A549 treated with RU486 at 1 μM for 4 hours (cell line): ENCODE measurements at places on chromosomes 3 and 15. TPM values are rescaled to one million over a fixed set of nuclear protein-coding genes. Genes with fewer than 3 reads are reported as not detected.

The XCR1 gene
- not detected in 5 replicates for total RNA-seq

The RBP2 gene
- total RNA-seq, result not detected in 5 replicates

The PP2D1 gene
- total RNA-seq, result not detected in 5 replicates

The SLC24A1 gene
- 1.7 to 5.0 TPM (median 3.7 TPM) in 5 replicates for total RNA-seq

The SNX22 gene
- total RNA-seq, result 0.43 to 0.77 TPM (median 0.64 TPM) in 5 replicates

The GABRA5 gene
- total RNA-seq, result 72.6 to 118 TPM (median 109 TPM) in 5 replicates

The CSTA gene
- total RNA-seq, result 0.73 to 1.9 TPM (median 0.97 TPM) in 5 replicates

The C2CD4B gene
- 0.09 to 0.16 TPM in 2 of 5 replicates, not detected in the others for total RNA-seq

The ATP13A5 gene
- total RNA-seq, result not detected in 5 replicates

The ADGRG7 gene
- not detected in 5 replicates for total RNA-seq

The PODXL2 gene
- 7.8 to 10.7 TPM (median 10.3 TPM) in 5 replicates for total RNA-seq

The OR5K4 gene
- total RNA-seq, result not detected in 5 replicates

The MUC20 gene
- 0.51 to 1.1 TPM (median 0.80 TPM) in 5 replicates for total RNA-seq

The TMEM115 gene
- total RNA-seq, result 34.2 to 49.4 TPM (median 44.2 TPM) in 5 replicates

The FANCD2OS gene
- not detected in 5 replicates for total RNA-seq

The DOCK3 gene
- total RNA-seq, result 0.27 to 0.39 TPM (median 0.34 TPM) in 5 replicates

The PPP2R3A gene
- total RNA-seq, result 2.3 to 4.5 TPM (median 3.0 TPM) in 5 replicates

The MRAS gene
- total RNA-seq, result 7.1 to 12.2 TPM (median 8.5 TPM) in 5 replicates

The ADAMTS9 gene
- 0.54 to 0.87 TPM (median 0.74 TPM) in 5 replicates for total RNA-seq

The TRPM1 gene
- total RNA-seq, result not detected in 5 replicates

The PEX11A gene
- total RNA-seq, result 6.3 to 7.4 TPM (median 6.9 TPM) in 5 replicates

The CILP gene
- 0.04 to 0.09 TPM (median 0.05 TPM) in 5 replicates for total RNA-seq

The MBD4 gene
- 22.0 to 26.0 TPM (median 25.1 TPM) in 5 replicates for total RNA-seq

The CYP8B1 gene
- total RNA-seq, result not detected in 5 replicates

The USP50 gene
- not detected in 5 replicates for total RNA-seq

The RLBP1 gene
- not detected in 5 replicates for total RNA-seq

The NPAP1 gene
- total RNA-seq, result not detected in 5 replicates

The UNC45A gene
- total RNA-seq, result 55.3 to 57.5 TPM (median 56.8 TPM) in 5 replicates

The HLTF gene
- 7.0 to 21.3 TPM (median 18.0 TPM) in 5 replicates for total RNA-seq

The CDHR4 gene
- total RNA-seq, result 0.11 to 0.29 TPM (median 0.24 TPM) in 4 of 5 replicates, not detected in the other

The CCDC191 gene
- total RNA-seq, result 1.5 to 1.9 TPM (median 1.7 TPM) in 5 replicates

The DZIP1L gene
- 4.9 to 7.8 TPM (median 6.5 TPM) in 5 replicates for total RNA-seq

The GPR62 gene
- not detected in 5 replicates for total RNA-seq

The SCAANT1 gene
- 1.2 TPM in 1 of 5 replicates, not detected in the others for total RNA-seq

The SI gene
- total RNA-seq, result not detected in 5 replicates

The ALG1L2 gene
- not detected in 5 replicates for total RNA-seq

The PLS1 gene
- 9.4 to 13.7 TPM (median 12.8 TPM) in 5 replicates for total RNA-seq

The LMAN1L gene
- not detected in 5 replicates for total RNA-seq

The LXN gene
- 62.1 to 116 TPM (median 93.7 TPM) in 5 replicates for total RNA-seq

The KLF13 gene
- total RNA-seq, result 61.2 to 89.2 TPM (median 82.5 TPM) in 5 replicates

The BCHE gene
- total RNA-seq, result 0.57 to 1.3 TPM (median 1.2 TPM) in 5 replicates
